ENCODE measurements at places on chromosomes 5 and 9.

DNA sequence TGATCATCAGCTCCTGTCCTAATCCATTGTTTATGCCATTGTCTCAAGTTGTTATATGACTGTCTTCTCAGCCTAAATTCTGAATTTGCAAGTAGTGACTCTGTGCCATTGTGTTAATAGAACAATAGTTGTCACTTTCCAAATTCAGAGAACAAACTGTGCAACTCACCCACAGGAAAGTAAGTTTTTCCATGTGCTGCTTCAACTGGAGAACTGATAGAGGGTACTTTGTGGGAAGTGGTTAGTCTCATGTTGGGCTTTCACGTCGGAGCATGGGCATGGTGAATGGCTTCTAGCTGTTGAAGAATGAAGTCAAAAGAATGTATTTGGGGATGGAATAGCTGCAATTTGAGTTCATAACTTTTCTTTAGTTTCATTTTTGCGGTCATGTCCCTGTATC is 146.0 kb downstream of the CD180 start:
- no peak for DNase-seq

DNA sequence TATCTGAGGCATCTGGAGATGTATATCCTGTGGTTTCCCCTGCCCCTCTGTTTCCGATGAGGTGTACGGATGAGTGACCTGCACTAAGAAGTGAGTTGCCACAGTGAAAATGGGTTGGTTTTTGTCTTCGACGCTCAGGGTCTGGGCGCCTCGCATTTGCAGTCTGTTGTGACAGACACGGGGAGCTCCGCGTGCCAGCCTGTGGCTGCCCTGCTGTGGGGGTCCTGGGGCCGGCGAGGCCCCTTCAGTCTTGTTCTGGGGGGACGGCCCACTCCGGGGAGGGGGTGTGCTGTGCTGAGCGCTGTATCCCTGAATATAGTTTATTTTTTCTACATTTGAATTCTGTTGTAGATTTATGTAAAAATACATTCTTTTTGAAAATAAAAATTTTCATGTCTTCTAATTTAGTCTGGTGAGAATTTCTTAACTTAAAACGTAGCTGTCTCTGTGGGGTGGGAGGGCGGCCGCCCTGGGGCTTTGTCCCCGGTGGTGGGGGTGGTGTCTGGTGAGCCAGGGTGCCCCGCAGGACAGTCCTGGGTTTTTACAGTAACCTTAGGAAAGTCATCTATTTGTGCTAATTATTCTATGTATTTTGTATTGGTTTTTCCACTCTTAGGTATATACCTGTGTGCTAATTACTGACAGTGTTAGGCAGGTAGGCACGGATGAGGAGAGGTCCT is 4.7 kb downstream of the RNU6ATAC start:
- DNase-seq, result no peak

DNA sequence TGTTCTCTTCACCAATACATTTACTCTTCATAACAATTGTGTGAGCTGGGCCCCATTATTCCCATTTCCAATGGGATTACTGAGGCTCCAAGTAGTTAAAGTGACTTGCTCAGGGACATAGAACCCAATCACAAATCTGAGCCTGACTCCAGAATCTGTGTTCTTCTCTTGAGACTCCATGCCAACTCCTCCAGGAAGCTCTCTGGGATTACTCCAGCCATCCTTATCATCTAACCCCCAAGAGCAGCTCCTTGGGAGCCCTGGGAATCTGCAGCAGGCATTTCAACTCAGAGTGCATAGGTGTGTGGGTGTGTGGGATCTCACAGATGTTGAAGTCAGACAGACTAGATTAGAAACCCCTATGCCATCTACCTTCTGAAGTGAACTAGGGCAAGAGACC is 131.4 kb upstream of the BOD1 start:
- no peak for DNase-seq

DNA sequence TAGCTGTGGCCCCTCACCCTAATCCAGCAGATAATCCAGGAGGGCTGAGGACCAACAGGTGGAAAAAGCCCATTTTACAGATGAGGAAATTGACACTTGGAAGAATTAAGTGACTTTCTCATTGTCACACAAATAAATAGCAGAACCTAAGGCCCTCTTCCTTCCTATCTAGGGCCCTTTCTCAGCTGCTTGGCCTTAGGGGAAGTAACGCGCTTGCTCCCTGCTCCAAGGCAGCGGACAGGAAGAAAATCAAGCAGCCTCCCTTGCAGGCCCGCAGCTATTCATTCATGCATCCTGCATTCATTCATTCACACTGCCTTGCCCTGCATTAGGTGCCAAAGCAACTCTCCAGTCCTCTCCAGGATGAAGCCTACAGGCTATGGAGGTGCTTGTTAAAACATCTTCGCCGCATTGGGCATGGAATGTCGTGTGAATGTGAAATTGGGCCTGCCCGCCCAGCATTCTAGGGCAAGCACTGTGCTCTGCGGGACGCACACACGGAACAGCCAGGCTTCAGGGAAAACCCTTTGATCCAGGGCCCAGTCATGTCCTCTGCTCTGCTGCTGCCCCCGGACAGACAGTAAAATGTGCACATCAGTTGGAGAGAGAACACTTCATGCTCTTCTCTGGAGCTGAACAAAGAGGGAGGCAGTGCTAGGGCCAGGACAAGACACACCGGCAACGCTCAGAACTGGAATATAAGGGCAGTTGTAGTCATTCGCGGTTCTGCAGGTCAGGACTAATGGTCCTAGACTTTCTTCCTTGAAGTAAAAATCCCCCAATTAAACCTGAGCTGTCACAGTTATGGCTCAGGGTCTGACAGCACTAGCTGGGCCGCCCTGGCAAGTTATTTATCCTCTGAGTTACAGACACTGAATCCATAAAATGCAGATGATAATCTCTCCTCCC is 166.0 kb downstream of the COL23A1 start:
- DNase-seq, result no peak

GRCh38 chr5:6496207-6496584 is 47.5 kb downstream of the UBE2QL1 start:
- no peak for DNase-seq

- no peak for DNase-seq
These were observed 345.0 kb downstream of the NNT start for GRCh38 chr5:43947935-43948334.

DNA sequence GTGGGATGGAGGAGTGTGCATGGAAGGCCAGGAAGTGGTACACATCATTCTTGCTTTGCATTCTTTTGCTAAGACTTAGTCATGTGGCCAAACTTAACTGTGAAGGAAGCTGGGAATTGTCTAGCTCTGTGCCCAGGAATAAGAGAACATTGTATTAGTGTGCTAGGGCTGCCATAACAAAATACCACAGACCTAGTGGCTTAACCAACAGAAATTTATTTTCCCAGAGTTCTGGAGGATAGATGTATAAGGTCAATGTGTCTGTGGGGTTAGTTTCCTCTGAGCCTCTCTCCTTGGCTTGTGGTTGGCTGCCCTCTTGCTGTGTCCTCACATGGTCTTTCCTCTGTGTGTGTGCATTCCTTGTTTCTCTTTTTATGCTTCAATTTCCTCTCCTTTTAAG is 32.4 kb downstream of the NNT start:
- no peak for DNase-seq

- DNase-seq, result no peak
These were observed 256.3 kb upstream of the TRIM32 start for GRCh38 chr9:116430849-116431248.

GRCh38 chr5:5788793-5789192 is 366.3 kb downstream of the ICE1 start:
- no peak for DNase-seq

DNA sequence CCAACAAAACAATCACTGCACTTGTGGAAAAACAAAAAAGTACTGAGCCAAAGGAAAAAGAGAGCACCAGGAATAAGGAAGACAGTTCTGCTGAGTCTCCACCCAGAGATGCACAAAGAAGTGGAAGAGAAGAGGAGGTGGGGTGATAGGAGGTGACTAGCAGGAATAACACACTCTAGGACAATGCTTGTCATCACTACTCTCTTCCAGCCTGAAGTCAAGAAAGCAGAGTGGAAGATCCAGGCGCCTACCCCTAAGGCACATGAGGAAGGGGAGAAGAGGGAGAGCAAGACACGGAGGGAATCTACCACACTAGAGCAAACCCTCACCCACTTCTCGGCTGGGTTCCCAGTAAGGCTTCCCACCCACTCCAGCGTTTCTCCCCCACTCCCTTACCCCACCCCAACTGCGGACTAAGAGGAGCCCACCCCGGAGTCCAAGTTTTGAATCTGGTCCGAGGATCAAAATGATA is 1.7 kb downstream of the SLIT3 start:
- no peak for DNase-seq

GRCh38 chr9:126309427-126310189 is 17.0 kb upstream of the MVB12B start:
- no peak for DNase-seq

- no peak for DNase-seq
These were observed 649 bp upstream of the GLE1 start for GRCh38 chr9:128503870-128504269.

DNA sequence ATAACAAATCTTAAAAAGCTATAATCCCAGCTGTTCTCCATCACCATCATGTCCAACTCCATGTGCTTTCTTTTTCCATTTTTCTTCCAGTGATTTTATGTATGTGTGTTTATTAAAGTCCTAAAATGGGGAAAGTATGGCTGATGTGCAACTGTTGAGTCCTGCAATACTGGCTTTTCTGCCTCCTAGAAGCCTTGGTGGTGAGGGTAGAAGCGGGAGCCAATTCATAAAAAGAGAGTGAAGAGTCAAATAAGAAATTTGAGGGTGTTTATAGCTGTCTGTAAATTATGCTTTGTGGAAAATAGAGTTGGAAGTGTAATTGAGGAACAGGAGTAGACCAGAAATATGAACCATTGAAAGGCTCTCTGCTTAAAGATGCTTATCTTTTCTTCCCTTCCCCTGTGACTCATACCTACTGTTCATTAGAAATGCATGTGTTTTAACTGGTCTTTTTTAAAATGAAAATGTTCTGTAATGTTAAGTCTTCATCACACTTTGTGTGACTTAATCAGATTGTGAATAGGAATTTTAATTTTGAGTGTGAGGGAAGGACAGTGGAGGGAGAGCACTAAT is 80.1 kb downstream of the ZCCHC7 start:
- DNase-seq, result no peak

DNA sequence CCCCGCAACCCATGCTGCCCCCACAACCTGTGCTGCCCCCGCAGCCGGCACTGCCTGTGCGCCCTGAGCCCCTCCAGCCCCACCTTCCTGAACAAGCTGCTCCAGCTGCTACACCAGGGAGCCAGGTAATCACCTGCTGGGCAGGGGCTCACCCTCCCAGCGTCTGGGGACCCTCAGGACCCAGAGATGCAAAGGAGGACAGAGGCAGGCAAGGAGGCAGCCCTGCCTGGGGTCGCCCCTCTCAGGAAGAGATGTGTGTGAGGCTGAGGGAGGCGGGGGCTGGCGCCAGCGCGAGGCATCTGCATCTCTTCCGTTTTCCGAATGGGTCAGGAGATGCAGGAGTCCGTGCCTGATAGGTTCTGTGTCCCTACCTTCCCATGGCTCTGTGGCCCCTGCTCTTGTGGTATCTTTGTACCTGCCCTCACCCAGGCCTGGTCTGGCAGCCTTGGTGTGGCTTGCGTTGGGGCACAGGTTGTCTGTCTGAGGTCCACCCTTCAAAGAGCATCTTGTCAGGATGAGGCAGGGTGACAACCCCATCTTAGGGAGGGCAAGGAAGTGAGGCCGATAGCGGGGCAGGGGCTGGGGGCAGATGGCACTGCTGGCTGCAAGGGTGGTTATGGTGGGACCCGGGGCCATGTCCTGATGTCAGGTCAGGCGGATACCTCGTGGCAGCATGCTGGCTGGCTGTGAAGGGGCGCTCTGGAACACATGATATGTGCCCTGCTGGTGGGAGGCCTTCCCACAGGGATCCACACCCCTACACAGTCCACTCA is 75.7 kb downstream of the WNK2 start:
- no peak for DNase-seq

GRCh38 chr5:178284093-178284675 is 51.6 kb upstream of the PHYKPL start:
- no peak for DNase-seq

DNA sequence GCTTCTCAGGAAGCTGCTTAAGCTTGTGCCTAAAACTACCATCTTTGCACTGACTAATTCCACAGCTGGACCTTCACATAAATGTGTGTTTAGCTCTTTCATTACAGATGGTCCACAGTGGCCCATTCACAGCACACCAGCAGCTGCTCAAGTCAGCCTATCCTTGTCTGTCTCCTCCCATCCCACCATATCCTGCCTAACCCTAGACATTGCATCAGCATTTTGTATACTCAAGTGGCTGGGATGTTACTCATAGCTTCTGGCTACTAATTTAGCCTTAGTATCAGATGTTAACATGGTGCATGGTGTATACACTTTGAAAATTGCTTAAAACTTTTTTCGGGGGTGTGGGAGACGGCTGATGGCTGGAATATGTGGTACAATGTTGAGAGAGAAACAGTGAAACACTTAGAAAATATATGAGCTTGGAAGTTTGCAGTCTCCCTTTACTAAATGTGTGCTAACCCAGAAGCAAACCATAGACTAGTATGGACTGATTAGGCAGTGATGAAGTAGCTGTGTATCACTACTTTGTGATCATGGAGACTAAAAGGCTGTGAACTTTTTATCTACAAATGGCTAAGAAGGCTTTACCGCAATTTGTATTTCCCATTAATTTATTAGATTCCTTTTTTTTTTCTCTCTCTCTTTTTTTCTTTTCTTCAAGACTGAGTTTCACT is 83.1 kb downstream of the JMY start:
- no peak for DNase-seq

DNA sequence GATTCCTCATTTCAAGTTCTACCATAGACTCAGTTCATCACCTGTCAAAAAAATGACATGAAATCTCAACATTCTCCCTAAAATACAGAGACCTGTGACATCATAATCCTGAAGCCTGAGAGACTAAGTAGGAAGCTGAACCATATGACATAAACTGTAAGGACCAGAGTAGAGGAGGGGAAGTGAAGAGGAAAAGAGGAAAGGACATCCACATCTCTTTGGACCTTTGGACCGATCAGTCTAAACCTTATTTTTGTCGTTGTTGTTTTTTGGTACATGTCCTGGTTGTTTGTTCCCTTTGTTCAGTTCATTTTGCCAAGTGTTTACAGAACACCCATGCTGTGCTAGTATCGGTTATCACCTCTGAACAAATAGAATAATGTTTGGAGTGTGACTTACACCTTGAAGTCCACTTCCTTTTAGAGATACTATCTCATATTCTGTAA is 41.9 kb downstream of the LURAP1L start:
- DNase-seq, result no peak

All from stimulated activated CD4-positive, alpha-beta T cell treated with anti-CD3 and anti-CD28 coated beads, Interleukin-15, amount 100 ng/mL, for 1 hour (primary cell).